ENCODE measurements at places on chromosomes 1 and 21. TPM values are rescaled to one million over a fixed set of nuclear protein-coding genes. Genes with fewer than 3 reads are reported as not detected.

OPRD1 gene
- total RNA-seq = 0.02 TPM

PADI2 gene
- 0.37 TPM for total RNA-seq

OR2L3 gene
- total RNA-seq = not detected

OR2L13 gene
- total RNA-seq = not detected

SPRR2B gene
- total RNA-seq = not detected

Measured in heart left ventricle (tissue), 16 donors.